Posterior vena cava (tissue), 2 donors: ENCODE measurements at places on chromosomes 13 and 19. TPM values are rescaled to one million over a fixed set of nuclear protein-coding genes. Genes with fewer than 3 reads are reported as not detected.

ONECUT3 gene
- not detected for total RNA-seq

PDE4C gene
- 1.1 TPM for total RNA-seq

VSTM1 gene
- total RNA-seq, result 0.60 TPM

CYP4F8 gene
- not detected for total RNA-seq

FGF21 gene
- total RNA-seq, result not detected

PTGER1 gene
- total RNA-seq, result 0.95 TPM

CKM gene
- not detected for total RNA-seq

FCER2 gene
- total RNA-seq, result 0.71 TPM

KASH5 gene
- not detected for total RNA-seq

ZNF709 gene
- 2.9 TPM for total RNA-seq

ATP4A gene
- total RNA-seq, result not detected

ERCC1 gene
- total RNA-seq, result 68.4 TPM

GRCh38 chr13:39881383-39881782 lies 225.9 kb downstream of the COG6 start:
- no peak for DNase-seq

DNA sequence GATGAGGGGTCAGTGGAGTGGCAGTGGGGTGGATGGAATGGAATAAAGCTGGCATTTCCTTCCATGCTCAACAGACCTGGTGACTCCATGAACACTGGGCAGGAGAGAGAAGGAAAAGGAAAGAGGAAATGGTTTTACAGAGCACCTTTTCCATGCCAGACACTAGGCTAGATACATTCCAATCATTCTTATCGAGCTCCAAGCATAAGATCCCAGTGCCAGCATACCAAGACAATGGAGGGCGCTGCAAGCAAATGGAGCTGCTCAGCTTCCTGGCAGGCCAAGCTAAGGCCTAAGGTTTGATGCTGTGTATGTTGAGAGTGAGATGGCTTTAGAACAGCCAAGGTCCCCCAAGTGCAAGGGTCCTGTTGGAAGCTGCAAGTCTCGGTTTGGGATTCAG lies 113.2 kb downstream of the HSPH1 start:
- DNase-seq, result no peak

- DNase-seq, result no peak
Measured at GRCh38 chr13:85314686-85315085, 484.5 kb downstream of the SLITRK6 start.

- DNase-seq, result no peak
Measured at GRCh38 chr19:58382997-58383603, 2.3 kb upstream of the ZNF837 start.

DNA sequence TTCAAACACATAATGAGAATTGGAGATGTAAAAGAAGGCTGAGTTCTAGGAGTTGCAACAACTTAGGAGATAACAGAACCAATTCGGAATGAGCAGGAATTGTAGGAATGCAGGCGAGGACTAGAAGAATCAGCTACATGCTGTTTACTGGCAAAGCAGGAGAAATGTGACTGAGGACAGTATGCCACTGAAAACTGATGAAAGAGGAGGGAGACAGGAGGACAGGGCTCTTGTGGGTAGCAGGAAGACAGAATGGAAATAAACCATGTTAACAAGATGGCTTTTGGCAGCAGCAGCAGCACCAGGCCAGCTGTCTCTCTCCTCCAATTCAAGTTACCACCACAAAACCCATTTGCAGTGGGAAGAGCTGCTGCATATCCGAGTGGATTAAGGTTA lies 91.0 kb upstream of the SLC15A1 start:
- no peak for DNase-seq

DNA sequence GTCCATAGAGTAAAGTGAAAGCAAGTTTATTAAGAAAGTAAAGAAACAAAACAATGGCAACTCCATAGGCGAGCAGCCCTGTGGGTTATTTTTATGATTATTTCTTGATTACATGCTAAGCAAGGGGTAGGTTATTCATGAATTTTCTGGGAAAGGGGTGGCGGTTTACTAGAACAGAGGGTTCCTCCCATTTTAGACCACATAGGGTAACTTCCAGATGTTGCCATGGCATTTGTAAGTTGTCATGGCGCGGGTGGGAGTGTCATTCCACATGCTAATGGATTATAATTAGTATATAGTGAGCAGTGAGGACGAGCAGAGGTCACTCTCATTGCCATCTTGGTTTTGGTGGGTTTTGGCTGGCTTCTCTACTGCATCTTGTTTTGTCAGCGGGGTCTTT lies 8.4 kb upstream of the DCUN1D2 start:
- DNase-seq, result no peak

DNA sequence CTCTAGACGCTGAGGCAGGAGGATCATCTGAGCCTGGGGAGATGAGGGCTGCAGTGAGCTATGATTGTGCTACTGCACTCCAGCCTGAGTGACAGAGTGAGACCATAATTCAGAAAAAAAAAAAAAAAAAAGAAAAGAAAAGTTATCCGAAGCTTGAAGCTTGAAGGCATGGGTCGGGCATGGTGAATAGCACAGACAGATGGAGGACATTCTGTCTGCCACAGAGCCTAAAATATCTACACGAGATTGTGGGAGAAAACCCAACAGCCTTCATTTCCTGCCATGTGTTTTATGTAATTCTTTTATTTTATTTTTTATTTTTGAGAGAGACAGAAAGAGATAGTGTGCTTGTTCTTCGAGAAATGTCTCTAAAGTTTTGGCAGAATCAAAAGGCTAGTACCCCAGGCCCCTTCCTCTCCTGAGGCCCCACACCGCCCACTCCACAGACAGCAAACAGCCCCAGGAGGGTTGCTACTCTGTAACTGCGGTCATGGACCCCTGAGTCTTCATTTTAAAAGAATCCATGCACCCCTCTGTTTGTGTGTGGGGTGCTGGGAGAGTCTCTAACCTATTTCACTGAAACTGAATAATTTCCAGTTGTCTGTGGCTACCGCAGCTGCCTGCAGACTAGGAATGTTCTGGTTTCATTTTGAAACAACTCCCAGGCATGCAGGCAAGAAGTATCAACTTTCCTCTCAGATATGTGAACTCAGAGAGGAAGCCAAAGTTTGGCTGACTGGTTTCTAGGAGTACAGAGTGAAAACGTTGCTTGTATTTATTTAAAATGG lies 38.4 kb upstream of the RCBTB2 start:
- no peak for DNase-seq

DNA sequence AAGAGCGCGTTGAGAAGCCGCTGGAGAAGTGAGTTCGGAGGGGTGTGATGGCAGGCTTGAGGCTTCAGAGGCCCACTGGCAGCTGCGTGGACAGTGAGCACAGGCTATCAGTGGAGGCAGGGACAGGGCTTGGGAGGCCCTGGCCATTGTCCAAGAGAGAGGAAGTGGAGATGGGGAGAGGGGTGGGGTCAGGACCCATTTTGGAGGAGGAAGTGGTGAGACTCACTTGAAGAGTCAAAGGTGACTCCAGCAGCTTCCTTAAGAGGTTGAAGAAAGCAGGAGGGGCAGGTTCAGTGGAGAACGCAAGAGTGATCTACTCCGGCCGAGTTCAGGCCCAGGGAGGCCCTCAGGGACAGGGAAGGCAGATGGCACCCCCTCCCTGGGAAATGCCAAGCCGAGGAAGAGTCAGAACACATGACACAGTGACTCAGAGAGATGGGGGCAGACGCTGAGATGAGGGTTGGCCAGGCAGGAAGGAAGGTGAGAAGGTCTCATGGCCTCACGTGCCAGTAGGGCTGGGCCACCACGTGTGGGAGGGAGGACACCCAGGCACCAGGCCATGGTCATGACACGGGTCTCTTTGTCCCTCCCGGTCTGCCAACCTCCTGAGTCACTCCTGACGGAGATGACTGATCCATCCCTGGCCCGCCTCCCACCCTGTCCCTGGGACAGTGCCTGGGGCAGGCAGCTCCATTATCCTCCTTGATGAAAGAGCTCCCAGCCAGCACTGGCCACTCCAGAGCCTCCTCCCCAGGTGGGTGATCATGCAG lies 10.1 kb upstream of the CD22 start:
- DNase-seq, result peak; percentile 93

GRCh38 chr19:16303755-16304154 lies 20.9 kb upstream of the KLF2 start:
- no peak for DNase-seq

GRCh38 chr19:48883726-48884125 lies 11.5 kb downstream of the PPP1R15A start:
- DNase-seq, result no peak

GRCh38 chr13:19795956-19796355 lies 13.2 kb upstream of the PSPC1 start:
- DNase-seq, result peak; percentile 1

DNA sequence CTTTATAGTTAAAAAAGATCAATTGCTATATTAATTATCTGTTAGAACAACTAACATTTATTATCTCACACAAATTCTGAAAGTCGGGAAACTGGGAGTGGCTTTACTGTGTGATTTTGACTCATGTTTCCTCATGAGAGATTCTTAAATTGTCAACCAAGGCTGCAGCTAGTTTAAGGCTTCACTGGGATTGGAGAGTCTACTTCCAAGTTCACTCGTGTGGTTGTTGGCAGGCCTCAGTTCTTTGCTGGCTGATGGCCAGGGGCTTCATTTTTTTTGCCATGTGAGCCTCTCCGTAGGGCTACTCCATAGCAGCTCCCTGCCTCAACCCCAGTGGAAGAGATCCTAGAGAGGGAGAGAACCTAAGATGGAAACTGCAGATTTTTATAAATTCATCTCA lies 24.5 kb upstream of the LPAR6 start:
- peak; percentile 86 for DNase-seq

- peak; percentile 85 for DNase-seq
Measured at GRCh38 chr19:17576758-17577456, 21.5 kb downstream of the COLGALT1 start.

- DNase-seq, result no peak
Measured at GRCh38 chr19:47756953-47757608, 11.7 kb downstream of the NOP53 start.
